NCI-H1092 treated with DMSO at 0.1 percent for 48 hours (cell line): ENCODE measurements at places on chromosomes 6 and 20.

GRCh38 chr6:56416247-56416646 lies 168.9 kb upstream of the COL21A1 start:
- no peak for DNase-seq

- DNase-seq: no peak
These were observed 2.7 kb upstream of the C6orf163 start for GRCh38 chr6:87341899-87342298.

GRCh38 chr6:109221543-109222195 lies 126.4 kb downstream of the CEP57L1 start:
- DNase-seq: no peak

DNA sequence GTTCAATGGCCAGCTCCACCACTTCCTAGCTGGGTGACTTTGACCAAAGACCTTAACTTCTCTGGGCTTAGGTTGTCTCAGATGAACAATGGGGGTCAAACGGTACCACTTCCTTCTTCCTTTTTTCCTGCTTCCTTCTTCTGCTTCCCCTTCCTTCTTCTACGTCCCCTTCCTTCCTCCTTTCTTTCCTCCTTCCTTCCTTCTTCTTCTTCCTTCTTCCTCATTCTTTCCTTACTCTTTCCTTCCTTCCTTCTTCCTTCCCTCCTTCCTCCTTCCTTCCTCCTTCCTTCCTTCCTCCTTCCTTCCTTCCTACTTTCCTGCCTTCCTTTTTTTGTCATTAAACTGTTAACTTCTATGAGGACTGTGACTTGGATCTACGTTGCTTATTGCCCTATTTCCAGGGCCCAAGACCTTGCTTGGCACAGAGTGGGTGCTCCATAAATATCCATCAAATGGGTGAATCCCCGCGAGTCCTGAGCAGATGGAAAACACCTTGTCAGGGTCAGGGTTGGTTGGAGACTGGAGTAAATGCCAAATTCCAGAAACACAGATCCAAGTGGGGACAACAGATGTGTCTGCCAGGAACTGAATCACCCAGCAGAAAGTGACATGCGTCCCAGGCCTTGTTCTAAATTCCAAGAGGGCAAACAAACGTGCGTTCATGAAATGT lies 243.3 kb downstream of the PREX1 start:
- no peak for DNase-seq

DNA sequence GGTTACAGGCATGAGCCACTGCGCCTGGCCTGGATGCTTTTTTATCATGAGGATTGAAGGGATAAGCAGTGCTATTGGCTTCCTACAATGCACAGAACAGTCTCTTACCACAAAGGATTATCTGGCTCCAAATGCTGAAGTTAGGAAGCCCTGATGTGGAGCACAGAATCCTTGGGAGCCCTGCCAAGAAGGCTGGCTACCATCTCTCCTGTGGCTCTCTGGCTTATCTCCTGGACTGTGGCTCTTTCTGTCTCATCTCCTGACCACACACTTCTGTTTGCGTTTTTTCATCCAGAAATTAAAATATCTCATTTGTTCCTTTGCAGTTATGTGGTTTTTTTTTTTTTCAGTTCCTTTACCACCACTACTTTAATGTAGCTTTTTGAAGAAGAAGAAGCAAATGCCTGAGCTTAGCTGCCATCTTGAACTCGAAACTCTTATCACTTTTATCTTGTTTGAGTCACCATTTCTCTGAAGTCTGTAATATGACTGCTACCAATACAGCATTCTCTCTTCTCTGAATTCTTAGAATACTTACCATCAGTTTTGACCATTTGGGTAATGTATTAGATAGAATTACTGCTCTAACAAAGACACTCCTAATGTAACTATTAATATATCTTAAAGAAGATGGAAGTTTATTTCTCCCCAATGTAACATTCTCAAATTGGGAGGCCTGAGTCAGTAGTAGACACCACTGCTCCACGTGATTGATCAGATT lies 1044.7 kb downstream of the KIF16B start:
- DNase-seq: no peak

DNA sequence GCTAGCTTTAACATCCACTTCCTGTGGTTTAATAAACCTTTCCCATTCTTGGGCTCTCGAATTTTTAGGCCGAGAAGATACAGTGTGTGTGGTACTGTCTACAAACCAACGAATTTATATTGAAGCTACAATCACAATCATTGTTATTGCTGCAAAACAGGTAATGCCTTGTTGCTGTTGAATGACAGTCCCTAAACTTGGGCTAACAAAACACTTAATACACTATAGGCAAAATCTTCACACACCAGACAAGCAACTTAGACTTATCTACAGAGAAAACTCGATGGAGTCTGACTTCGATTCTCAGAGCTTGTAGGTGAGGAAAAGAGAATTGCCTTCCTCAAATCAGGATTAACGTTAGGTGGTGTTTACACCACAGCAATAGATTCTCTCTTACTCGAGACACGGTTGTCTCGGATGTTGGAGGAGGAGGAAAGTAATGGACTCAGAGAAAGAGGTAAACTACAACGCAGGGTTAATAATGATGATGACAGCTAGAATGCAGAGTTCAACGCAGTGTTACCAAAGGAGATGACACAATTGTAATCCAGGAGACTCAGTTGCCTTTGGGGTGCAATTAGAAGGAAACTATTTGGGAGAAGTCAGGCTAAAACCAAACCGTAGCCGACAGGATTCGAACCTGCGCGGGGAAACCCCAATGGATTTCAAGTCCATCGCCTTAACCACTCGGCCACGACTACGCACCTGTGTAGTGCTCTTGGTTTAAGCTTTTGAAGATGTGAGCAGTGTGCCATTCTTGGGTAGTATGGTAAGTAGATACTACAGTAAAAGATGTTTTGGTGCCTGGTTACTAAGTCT lies 32.5 kb upstream of the ZNF184 start:
- DNase-seq: peak; percentile 1

DNA sequence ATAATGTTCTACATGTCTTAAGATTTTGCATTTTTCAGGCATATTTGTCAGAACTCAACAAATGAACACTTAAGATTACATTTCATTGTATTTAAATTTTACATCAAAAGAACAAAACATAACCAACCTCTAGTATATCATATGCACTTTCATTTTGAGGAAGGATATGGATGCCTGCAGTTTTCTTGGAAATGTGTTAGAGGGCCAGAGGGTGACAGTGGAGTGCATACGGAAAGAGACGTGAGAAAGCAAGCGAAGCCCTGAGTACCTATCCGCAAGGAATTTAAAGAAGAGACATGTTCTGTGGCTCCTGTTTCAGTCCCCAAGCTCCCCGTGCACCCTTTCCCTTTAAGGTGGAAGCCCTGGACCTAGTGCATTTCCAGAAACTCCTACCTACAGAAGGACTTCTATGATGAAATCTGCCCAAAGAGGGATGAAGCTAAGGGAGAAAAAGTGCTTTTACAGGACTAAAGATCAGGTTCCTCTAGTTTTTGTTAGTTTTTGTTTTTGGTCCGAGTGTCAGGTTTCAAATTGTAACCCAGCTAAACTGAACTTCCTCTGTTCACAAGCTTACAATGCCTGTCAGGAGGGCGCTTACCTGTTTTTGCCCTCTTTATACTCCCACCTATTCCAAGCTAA lies 38.8 kb downstream of the EZR start:
- DNase-seq: no peak

- no peak for DNase-seq
These were observed 15.2 kb upstream of the TOX2 start for GRCh38 chr20:43899274-43900120.

- DNase-seq: no peak
These were observed 291.4 kb upstream of the QKI start for GRCh38 chr6:163123098-163123497.

DNA sequence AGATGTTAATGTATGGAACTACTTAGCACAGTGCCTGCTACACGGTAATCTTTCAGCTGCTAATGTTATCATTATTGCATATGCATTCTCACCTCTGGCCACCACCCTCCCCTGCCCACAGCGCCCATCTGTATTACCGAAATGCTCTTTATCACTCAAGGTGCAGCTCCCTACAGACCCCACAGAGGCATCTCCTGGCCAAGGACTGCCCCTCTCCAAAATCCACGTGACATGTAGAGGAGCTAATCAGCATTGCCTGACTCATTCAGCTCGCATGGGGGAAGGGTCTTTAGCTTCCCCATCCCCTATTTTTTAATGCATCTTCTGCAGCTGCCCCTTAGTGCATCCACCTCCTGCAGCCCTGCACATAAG lies 41.8 kb downstream of the SLC22A23 start:
- no peak for DNase-seq

GRCh38 chr6:111711984-111712752 lies 106.5 kb upstream of the TRAF3IP2 start:
- peak; percentile 48 for DNase-seq

DNA sequence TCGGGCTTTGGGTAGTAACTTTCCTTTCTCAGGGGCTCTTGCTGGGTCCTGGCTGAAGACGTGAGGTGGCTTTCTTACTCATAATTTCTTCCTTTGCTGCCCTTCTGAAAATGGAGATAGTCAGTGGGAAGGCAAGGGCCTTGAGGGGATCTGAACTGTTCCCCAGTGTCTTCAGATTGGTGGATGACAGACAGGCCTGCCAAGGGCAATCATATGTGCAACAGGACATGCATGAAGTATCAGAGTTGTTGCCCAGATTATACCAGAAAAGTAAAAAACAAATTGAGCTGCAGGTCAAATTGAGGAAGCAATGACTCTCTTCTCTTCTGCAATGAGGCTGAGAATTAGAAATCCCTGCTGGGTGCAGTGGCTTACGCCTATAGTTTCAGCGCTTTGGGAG lies 71.6 kb upstream of the PAX1 start:
- no peak for DNase-seq

DNA sequence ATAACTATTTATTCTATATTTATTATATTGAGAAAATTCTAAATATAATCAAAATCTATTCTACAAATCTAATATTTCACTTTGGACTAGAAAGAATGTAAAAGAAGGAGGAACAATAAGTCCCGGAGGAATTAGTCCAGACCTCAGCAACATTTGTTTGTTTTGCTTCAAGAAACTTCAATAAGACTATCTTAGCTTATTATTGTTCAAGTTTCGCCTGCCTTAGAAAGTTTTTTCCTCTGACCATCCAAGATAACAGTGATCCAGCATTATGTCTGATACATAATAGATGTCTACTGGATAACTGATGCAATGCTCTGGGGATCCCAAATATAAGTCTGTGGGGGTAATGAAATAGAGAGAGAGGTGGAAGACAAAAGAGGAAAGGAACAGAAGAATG lies 28.7 kb upstream of the NT5E start:
- DNase-seq: no peak

GRCh38 chr6:93644611-93645010 lies 225.3 kb upstream of the EPHA7 start:
- DNase-seq: no peak

- DNase-seq: peak; percentile 7
These were observed 12.9 kb downstream of the COX7A2 start for GRCh38 chr6:75230484-75231325.

DNA sequence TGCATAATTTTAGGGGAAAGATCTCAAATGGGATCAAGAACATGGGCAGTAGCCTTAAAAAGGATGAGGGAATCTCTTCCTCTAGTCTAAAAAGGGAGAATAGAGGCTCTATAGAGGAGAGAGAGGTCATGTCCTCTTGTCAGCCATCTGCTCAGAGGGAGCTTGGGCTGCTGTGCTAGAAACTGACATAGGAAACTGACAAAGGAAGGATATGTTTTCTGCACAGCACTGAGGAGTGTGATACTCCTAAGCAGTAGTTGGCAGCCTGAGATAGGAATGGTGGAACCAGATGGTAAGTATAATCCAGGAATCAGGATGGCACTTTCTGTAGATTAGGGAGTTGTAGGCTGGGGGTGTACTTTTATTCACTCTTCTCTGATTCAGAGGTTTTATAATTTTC lies 59.2 kb downstream of the PTPRA start:
- no peak for DNase-seq

DNA sequence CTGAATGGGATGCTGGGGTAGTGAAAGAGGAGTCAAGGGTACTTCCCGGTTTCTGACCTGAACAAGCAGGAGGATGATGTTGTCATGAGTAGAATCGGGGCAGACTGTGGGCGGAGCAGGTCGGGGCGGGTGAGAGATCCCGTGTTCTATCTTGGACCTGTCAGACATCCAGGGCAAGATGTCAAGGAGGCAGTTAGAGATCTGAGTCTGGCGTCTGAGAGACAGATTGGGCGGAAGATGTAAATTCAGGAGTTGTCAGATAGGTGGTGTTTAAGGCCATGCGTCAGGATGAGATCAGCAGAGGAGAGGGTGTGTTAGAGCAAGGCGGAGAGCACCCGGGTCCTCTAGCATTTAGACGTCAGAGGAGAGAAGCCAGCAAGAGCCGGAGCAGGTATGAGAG lies 115.5 kb downstream of the DLGAP4 start:
- no peak for DNase-seq

GRCh38 chr6:165873976-165874375 lies 210.9 kb upstream of the PDE10A start:
- DNase-seq: no peak

GRCh38 chr6:10740061-10740460 lies 7.5 kb upstream of the TMEM14B start:
- DNase-seq: no peak

DNA sequence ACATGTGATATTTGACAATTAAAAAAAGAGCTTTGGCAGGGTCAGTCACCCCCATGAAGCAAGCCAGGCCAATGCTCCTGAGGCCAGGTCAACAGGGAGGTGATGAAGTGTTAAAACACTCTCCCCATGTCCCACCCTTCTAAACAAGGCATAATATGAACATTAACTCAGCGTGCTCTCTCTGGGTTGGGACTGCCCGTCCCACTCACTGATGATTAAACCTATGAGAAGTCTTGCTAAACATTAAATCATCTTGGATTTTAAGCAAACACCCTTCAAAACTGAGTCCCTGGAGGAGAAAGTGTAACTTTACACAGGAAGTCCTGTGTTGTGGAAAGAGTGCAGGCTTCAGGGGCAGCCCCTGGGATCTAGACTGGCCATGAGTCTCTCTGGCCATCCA lies 558.5 kb downstream of the CD83 start:
- no peak for DNase-seq

GRCh38 chr6:47651505-47651944 lies 46.9 kb upstream of the ADGRF4 start:
- no peak for DNase-seq

- no peak for DNase-seq
These were observed 251.8 kb upstream of the PRND start for GRCh38 chr20:4469910-4470309.

DNA sequence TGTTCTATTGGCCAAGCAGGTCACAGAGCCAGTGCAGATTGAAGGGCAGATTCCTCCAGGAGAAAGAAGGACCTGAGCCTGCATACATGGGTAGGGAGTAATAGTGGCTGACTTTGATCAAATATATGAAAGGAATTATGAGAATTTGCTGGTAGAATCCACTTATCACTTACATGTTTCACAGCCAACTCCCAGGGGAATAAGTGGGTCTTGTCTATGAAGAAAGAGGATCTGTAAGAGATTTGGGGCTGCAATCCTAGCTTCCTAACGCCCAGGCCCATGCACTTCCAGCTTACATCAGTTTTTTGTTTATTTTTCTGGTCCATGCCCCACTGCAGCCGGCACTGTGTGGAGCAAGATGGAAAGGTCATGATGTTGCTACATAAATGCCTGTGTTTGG lies 107.9 kb upstream of the SYNDIG1 start:
- no peak for DNase-seq

DNA sequence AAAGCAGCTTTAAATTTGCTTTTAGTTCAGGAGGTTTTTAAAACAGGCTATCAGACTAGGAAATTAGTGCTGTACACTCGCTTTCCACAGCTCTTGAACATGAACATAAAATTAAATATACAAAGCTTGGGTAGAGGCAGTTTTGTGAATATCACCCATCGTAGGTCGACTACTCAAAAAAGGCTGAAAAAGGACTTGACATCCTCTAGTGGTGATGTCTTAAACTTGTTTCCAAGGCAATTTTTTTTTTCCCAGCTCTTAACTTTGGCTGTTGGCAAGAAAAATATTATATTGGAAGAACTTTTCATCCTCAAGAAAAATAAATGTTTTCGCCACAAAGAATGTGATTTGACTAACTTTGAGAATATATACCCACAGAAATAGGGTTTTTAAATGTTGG lies 2.9 kb downstream of the MAP7 start:
- DNase-seq: peak; percentile 10
